ENCODE measurements at places on chromosomes 5 and 9.

GRCh38 chr9:28882529-28882928 is 1309.2 kb upstream of the C9orf72 start:
- no peak for DNase-seq

GRCh38 chr5:58383448-58383847 is 76.4 kb downstream of the PLK2 start:
- no peak for DNase-seq

DNA sequence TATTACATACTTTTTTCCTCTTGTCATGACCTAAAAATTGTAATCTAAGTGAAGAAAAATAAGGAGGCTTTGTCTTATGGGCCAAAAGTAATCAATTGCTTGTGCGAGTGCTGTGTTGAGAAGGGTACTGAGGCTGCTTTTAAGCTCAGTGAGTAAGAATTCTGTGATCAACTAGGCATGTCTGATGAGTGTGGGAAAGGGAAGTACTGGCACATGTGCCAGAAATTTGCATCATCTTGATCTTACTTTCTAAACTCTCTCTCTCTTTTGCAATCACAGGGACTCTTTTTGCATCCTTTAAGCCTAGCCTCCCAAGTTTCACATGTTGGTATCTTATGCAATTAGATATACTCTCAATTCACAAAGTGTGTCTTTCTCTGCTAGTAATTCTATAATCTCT is 329.9 kb downstream of the KIF4B start:
- DNase-seq: no peak

DNA sequence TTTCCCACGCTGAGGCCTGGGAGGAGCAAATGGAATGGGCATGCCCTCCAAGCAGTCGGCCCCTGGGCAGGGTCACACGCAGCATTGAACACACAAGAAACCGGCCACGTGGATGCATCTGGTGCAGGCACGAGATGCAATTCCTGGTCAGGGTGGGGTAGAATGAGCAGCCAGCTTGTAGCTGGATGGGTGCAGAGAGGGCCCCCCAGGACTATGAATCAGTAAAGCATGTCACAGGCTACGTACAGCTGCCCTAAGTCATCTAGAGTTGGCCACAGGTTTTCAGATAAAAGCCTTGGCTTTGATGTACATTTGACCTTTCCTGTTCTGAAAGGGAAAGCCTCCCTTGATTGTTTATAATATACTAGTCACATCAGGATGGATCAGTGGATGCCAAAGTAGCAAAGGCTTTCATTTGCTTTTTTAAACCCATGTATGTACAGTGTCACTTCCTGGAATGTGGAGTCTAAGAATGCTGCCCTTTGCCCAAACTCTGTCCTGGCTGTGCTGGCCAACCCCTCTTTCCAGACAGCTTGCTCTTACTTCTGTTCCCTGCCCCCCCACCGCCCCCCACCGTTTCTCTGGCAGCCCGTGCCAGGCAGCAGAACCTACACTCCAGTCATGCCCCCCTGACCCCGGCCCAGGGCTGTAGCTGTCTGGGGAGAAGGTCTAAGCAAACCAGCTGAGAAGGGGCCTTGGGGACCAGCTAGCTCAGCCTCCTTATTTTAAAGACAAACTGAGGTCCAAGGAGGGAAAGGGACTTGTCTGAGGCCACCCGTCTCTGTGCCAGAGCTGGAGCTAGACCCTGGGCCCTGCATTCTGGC is 169.2 kb downstream of the HSPA4 start:
- DNase-seq: no peak

- no peak for DNase-seq
These were observed 23.8 kb downstream of the RETREG1 start for GRCh38 chr5:16593013-16593412.

DNA sequence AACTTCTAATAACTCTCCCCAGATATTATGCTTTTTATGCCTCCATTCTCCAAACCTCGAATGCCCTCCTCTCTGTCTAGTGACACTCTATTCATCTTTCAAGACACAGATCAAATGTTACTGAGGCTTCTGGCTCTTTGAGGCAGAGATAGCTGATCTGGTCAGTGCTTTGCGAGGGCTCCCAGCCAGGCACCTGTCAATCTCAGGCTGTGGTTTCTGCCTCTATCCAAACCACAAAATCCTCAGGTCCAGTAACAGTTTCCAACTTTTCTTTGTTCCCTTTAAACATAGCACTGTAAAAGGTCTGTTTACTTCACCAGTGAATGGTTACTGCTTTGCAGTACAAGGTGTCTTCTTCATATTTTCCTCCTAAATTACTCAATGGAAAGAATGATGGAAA is 11.5 kb upstream of the STK32A start:
- DNase-seq: no peak

DNA sequence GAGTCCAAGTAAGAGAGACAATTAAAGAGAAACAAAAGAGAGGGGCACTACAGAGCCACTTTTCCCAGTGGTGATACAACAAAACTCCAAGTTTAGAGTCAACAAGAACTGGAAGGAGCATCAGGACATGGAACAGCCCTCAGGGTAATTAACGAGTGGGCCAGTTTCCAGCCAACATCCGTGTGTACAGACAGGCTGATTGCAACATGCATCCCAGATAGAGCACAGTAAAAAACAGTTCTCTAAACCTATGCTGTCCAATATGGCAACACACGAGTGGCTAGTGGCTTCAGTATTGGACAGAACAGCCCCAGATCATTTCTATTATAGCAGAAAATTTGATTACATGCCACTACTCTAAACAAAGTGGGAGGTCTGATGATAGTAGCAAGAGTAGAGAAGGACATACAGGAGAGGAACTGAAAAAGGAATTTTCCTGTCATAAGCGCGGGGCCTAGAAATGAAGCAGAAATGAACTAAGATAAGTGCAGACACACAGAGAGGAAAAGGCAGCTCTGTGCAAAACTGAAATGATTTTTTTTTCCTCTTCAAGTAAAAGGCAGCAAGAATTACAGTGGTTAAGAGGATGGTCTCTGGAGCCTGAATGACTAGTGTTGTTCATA is 175.6 kb upstream of the CCNG1 start:
- no peak for DNase-seq

DNA sequence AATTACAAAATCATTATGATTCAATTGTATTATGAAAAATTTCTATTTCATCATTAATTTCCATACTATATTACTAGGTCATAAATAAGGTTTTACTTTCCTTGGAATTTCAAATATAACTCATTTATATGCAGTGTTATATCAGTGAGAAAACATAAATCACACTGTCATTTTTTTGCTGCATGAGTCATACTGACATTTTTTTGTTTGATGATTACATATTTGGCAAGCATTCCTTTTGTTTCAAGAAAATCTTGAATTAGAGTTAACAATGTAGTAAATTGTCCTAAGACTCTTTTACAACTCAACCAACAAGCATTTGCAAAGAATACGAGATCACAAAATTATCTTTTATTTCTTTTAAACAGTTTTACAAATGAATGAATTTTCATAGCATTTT is 298.4 kb upstream of the SEMA6A start:
- no peak for DNase-seq

DNA sequence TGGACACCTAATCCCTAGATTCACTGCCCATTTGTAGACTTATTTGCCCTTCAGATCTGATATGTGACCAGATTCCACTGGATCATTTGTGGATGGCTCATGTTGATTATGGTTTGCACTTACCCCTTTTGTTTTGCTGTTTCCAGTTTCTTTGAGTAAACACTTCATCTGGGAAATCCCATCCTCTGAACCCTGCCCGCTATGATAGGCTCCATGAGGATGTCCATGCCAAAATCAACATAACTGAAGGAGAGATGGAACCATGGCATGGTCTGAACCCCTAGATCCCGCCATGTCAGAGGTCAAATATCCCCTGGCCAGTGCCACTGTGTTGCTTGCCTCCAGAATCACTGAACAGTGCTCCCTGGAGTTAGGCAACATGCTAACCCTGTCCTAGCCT is 11.7 kb upstream of the FEM1C start:
- no peak for DNase-seq

DNA sequence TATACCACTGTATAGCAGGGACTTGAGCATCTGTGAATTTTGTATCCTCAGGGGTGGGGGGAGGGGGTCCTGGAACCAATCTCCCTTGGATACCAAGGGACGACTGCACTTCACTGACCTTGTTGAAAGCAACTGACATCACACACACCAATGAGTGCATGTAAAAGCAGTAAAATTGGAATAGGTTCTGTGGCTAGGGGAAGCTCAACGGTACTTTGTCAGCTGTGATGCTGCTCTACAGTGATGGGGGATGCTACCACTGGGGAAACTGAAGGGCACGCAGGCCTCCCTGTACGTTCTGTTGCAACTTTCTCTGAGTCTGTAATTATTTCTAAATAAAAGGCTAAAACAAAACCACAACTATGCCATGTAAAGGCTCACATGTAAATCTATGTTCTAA is 47.0 kb upstream of the RETREG1 start:
- no peak for DNase-seq

GRCh38 chr5:142544071-142544753 is 141.7 kb downstream of the FGF1 start:
- DNase-seq: no peak

DNA sequence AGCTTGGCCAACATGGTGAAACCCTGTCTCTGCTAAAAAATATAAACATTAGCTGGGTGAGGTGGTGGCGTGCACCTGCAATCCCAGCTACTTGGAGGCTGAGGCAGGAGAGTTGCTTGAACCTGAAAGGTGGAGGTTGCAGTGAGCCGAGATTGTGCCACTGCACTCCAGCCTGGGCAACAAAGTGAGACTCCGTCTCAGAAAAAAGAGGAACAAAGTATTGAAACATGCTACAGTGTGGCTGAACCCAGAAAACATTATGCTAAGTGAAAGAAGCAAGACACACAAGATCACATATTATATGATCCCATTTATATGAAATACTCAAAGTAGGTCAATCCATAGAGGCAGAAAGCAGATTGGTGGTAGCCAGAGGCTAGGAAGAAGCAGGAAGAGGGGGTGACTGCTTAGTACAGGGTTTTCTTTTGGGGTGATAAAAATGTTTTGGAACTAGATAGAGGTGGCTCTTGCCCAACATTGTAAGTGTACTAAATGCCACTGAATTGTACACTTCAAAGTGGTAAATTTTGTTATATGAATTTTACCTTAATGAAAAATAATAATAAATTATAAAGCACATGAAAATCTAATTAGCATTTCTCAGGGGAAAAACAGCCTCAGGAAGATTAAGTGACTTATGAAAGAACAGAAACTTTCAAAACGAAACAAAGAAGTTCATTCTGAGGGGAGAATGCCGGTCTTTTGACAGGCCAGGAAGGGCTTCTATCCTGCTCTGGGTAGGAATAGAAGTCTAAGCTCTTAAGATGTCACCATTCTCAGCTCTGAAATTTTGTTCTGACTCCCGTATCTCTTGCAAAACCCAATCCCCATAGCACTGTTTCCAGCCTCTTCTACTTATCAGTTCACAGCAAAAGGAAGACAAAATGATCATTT is 161.1 kb upstream of the TBCA start:
- DNase-seq: no peak

- DNase-seq: no peak
These were observed 34.4 kb downstream of the MACROH2A1 start for GRCh38 chr5:135364421-135365262.

Measured in T-helper 1 cell (primary cell).